Activated CD4-positive, CD25-positive, alpha-beta regulatory T cell (primary cell): ENCODE measurements at places on chromosomes 16 and 17.

DNA sequence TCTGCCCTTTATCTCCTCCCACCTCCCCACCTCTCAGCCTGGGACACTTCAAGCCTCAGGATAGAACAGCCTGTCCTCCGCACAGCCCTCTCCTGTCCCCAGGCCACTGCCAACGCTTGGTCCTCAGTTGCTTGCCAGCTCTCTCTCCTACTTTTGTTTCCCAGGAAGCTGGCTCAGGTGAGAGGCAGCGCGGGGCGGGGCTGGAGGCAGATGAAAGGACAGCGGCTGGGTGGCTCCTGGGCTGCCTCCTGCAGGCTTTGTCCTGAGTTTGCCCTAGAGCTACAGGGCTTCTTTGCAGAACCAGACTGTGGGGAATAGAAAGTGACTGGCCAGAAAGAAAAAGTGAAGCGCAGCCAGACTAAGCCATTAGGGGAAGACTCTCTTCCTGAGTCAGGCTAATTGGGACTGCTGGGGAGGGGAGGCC, 48.2 kb upstream of the CDC42EP4 start:
- DNase-seq = no peak

- no peak for DNase-seq
These were observed 84.9 kb upstream of the CBX4 start for GRCh38 chr17:79923974-79924638.

- DNase-seq = no peak
These were observed 7.4 kb downstream of the LASP1 start for GRCh38 chr17:38877130-38877851.

DNA sequence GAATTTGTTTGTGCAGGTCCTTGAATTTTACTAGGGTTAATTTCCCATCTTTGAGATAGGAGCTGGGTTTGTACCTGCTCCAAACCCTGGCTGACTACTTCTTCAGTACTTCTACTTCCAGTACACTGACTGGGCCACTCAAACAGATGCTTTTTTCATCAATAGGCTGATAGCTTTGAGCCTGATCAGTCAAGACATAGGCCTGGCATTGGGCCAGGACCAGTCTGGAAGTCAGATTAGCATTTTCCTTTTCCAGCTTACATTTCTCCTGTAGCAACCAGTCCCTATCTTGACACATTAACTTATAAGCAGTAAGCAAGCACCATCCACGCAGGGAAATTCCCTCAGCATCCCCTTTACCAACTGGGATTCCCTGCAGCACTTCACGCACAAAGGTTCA, 7.5 kb upstream of the TMEM101 start:
- no peak for DNase-seq

- no peak for DNase-seq
These were observed 28.8 kb downstream of the CACNA1H start for GRCh38 chr16:1181404-1182315.
